Hematopoietic multipotent progenitor cell treated with erythropoietin and hydrocortisone succinate and interleukin-3 and kit ligand, for 17 days (in vitro differentiated cells): ENCODE measurements at places on chromosomes 2 and 18.

DNA sequence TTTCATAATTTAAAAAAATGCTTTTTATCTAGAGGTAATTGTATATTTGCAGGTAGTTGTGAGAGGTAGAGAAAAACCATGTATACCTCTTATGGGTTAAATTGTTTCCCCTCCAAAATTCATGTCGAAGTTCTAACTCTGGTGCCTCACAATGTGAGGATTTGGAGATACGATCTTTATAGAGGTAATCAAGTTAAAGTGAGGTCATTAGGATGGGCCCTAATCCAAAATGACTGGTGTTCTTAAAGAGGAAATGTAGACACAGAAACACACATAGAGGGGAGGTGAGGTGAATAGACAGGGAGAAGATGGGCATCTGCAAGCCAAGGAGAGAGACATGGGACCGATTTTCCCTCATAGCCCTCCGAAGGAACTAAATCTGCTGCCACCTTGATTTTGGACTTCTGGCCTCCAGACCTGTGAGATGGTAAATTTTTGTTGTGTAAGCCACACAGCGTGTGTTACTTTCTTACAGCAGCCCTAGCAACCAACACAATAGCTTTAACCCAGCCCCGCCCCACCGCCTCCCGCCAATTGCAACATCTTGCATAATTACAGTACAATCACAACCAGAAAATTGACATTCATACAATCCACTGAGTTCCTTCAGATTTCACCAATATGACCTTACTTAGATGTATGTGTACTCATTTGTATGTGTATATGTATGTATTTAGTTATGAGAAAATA lies 208.9 kb downstream of the MIB1 start:
- DNase-seq = no peak

DNA sequence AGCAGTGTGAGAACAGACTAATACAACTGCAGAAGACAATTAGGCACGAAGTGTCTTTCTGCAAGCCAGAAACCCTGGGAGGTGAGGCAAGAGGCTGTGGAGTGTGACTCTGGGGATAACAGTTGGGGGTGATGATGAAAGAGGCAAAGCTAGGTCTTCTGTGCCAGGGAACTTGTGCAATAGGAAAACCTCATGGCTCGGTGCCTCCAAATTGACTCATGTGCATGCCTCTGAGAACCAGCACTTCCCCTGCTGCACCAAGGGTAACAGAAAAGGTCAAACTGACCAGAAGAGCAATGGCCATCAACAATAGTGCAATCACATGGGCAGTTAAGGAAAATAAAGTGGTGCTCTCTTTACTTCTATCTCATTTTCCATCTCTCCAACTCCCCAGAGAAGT lies 136.4 kb downstream of the SCG2 start:
- no peak for DNase-seq

- no peak for DNase-seq
These were observed 364.8 kb upstream of the SLC14A2 start for GRCh38 chr18:45250479-45250878.

- DNase-seq = no peak
These were observed 1.5 kb upstream of the LCT start for GRCh38 chr2:135838502-135838901.

DNA sequence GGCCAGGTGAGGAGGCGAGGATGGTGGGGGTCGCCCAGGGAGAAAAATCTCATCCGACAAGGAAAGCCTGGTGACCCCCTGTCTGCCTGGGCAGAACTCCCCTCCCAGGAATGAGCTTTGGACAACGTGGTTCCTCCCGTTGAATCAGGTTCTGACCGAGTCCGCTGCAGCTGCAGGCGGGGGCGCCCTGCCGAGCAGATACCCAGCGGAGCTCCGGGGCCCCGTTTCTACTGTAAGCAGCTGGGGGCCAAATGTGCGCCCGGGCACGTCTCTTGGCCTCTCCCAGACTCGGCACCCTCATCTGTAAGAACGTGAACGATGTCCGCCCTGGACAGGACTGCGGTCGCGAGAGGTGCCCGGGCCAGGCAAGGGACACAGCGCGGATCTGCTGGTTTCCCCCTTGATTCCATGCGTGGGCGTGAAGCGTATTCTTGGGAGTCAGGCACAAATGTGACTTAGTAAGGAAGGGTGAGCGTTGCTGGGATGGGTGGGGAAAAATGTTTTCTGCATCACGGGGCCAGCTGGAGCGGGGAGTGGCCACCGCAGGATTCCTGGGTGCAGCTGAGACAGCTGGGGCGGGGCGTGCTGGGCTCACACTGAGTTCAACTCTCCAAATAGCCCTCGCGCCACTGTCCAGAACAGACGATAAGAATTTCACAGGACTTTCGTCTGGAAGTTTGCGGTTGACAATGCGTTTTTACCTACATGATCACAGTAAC lies 20.2 kb upstream of the TUBB6 start:
- DNase-seq = peak; percentile 18

- DNase-seq = no peak
These were observed 67.7 kb downstream of the DPP4 start for GRCh38 chr2:162006337-162006736.

GRCh38 chr18:9321736-9322135 lies 12.8 kb upstream of the TWSG1 start:
- no peak for DNase-seq

DNA sequence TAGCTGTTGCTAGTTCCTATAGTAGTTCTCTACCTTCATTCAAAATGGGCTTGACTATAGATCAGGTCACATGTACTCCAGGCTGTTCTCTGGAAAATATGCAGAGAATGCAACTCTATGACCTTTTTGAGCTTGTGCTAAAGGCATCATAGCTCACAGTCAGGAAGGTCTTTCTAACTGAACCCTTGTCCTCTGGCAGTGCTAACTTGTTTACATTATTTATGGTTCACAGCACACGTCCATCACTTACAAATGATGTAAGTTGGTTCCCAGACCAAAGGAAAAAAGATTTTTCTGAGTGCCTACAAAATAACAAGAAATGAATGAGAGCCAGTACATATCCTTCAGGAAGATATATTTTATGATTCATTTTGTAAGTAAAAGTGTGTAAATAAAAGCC lies 236.1 kb downstream of the GCA start:
- DNase-seq = no peak

GRCh38 chr2:160334028-160334741 lies 134.1 kb upstream of the ITGB6 start:
- DNase-seq = no peak

- no peak for DNase-seq
These were observed 17.0 kb upstream of the FZD7 start for GRCh38 chr2:202016579-202017227.

GRCh38 chr18:75723521-75724340 lies 296.2 kb upstream of the SMIM21 start:
- no peak for DNase-seq

GRCh38 chr2:53475766-53476165 lies 291.8 kb upstream of the CHAC2 start:
- DNase-seq = no peak

DNA sequence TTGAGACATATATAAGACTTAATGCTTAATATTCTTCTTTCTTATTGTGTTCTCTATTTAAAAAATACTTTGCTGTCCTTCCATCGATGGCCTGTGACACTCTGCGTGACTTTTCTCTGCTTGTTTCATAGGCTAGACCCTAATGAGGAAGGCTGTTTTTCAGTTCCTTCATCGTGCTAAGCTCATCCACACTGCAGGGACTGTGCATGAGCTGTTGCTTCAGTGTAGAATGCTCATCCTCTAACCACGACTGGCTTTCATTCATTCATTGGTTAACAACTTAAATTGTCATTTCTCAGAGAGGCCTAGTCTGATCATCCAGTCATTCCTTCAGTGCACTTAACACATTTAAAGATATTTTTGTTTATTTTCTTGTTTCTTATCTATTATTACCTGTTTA lies 134.4 kb downstream of the CCDC85A start:
- no peak for DNase-seq

DNA sequence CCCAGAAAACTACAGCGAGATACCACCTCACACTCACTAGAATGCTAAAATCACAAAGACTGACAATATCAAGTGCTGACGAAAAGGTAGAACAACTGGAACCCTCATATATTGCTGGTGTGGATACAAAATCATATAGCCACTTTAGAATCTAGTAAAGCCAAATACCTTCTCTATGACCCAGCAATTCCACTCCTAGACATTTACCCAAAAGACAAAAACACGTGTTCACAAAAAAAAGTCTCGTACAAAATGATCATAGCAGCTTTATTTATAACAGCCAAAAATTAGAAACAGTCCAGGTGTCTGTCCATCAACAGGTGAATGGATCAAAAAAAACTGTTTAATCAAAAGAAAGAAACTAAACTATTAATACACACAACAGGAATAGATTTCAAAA lies 126.6 kb downstream of the ZFP36L2 start:
- DNase-seq = no peak

DNA sequence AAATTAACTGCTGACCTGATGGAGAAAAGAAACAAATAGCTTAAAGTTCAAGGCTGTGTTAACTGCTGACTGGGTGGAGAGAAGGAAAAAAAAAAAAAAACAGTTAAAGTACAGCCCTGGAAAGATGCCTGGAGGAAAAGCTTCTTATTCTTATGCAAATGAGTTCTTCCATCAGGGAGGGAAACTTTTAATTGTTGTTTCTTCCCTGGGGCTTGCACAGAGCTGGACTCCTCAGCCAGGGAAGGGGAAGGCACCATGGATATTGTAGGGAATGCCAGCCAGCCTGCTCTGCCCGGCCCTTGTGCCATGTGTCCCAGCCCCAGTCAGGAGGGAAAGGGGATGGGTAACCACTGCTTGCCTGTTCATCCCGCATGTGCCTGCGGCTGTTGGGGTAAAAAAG lies 833.1 kb upstream of the CRIM1 start:
- DNase-seq = no peak

DNA sequence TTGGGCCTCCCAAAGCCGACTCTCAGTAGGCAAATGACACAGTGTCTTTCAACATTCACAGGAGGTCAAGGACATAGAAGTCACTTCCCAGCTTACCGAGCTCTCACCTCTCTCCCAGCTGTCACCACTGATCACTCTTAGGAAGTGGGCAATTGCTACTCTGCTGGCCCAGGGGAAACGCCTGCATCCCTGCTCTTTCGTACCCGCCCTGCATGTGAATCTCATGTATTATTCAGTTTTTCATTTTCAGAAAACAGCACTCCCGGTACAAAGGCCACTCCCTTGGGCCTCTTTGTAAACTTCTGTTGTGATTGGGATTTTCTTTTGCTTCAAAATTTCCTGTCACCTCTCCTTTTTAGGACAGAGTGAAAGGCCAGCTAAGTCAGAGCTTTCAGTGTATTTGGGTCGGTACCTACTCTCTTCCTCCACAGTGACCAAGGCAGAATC lies 15.4 kb downstream of the MRPL44 start:
- DNase-seq = no peak

DNA sequence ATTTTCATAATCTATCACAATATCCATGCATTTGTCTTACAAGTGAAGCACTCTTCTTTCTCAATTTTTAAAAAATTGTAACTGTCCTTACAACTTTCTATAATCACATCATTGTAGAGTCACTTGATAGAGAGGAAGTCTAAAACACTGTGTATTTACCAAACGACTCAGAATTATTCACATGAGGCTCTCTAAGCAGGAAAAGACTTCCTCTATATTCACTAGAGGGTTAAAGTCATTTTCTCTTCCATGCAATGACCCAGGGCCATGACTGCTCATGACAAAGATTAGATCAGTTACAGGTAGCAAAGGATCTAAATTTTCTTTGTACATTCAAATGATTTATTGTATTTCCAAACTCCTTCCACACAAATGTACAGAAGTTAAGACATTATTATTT lies 9.0 kb upstream of the SLC1A4 start:
- DNase-seq = no peak

GRCh38 chr18:10074728-10075127 lies 160.9 kb downstream of the VAPA start:
- no peak for DNase-seq

- DNase-seq = no peak
These were observed 23.6 kb downstream of the INPP5D start for GRCh38 chr2:233083782-233084181.

DNA sequence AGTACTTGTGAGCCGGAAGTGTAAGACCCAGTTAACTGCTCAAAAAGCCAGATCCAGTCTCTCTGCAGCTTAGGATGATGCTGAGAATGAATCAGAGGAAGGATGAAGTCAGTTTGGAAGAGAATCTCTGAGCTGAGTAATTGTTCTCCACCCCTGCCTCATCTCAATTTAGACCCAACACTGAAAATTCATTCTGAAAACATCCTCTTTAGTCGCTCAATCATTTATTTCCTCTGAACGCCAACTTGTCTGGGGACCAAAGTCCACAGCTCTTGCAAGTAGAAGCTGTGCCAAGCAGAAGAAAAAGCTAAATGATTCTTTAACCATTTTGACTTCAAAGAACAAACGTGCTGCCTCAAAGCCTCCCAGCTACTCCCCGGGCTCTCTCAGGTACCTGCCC lies 177.1 kb upstream of the KLHL29 start:
- DNase-seq = no peak

- DNase-seq = no peak
These were observed 116.2 kb downstream of the GATA6 start for GRCh38 chr18:22285361-22286140.

GRCh38 chr2:154507186-154507585 lies 191.3 kb upstream of the KCNJ3 start:
- no peak for DNase-seq

DNA sequence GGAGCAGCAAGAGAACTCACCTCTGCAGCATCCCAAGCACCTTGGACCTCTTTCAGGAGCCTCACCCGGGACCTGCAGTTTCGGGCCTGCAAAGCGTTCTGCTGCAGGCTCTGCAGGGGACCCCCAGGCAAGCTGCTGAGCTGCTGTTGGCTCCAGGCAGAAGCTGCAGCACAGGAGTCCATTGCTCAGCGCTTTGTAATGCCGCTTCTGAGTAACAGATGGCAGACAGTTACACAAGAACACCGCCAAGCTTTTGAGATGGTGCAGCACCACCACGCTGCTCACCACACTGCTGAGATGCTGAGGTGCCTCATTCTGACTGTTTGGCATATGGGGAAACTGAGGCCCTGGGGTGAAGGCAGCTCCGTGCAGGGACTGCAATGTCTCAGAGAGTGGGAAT lies 1.9 kb upstream of the GALNT14 start:
- no peak for DNase-seq

GRCh38 chr2:120672526-120673204 lies 63.0 kb upstream of the GLI2 start:
- no peak for DNase-seq

- DNase-seq = no peak
These were observed 73.7 kb upstream of the DPP10 start for GRCh38 chr2:114368705-114369104.

DNA sequence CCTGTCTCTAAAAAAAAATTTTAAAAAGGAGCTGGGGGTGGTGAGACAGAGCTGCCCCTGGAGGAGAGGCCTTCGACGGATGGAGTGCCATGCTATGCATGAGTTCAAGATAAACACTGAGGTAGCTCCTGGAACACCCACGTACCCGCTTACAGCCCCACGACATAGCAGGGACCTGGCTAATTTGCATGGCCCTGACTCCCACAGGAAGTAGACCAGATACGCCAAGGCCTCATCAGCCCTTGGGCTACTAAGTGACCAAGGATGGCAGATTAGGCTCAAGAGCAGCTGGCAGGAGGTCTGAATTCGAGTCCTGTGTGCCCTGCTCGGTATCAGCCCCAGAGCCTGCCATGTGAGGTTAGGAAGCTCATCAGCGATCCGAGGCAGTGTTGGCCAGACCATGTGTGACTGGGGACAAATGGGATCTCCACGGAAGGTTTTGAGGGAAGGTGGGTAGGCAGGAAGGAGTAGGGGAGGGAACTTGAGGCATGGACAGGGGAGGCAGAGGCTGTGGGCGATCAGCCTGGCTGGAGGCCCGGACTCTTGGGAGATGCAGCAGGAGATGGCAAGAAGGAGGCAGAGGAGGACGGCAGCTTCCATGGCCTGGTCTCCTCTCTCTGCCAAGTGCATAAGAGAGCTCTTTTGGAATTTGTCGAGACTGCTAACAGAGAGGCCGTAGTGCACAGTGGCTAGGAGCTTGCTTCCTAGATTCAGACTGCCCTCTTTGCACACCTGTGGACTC lies 218.3 kb downstream of the GLI2 start:
- DNase-seq = no peak
